ENCODE measurements at places on chromosomes 5 and 9.

DNA sequence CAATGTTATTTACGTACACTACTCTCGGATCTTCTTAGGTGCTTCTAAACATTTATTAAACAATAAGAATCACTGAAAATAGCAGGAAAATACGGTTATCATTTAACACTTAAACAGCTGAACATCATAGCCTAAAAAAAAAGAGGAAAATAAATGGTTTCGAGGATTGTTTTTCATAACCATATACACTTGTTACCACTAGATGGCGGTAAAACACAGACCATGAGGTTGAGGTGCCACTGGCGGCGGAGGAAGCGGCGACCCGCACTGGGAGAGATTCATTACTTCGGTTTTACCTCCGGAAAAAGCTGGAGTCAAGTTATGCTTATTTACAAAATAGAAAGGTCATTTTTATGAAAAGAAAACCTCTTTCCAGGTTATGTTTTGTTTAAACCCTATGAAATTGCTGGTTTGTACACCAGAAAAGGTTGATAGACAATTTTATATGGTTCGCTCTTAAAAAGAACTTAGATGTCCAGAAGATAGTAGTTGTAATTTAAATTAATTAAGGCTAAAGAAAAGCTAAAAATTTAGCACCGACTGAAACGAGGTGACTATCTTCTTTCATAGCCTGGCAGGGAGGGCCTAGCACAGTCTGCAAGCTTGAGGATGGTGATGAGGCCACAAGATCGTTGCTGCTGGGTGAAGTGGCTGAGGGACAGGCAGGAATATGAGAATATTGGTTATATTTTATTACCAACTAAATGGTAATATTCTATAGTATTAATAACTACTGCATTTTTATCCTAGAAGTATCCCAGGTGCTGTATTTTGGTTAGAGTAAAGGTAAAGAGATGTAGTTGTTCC is 605.7 kb downstream of the RAB3C start:
- DNase-seq: peak; percentile 72

DNA sequence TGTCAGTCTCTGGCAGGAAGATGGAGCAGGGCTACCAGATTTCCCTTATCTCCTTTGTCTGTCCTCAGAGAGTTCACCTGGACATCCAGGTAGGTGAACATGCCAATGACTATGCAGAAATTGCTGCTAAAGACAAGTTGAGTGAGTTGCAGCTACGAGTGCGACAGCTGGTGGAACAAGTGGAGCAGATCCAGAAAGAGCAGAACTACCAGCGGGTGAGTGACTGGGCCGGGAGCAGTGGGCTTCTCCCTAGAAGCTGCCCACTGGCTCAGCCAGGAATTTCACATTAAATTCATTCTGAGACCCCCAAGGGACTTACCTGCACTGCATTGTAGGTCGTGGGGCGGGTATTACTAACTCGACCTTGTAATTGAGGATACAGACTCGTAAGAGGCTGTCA is 2.1 kb downstream of the TMED9 start:
- no peak for DNase-seq

- no peak for DNase-seq
Observed at GRCh38 chr9:106883030-106883429, 20.1 kb downstream of the ZNF462 start.

DNA sequence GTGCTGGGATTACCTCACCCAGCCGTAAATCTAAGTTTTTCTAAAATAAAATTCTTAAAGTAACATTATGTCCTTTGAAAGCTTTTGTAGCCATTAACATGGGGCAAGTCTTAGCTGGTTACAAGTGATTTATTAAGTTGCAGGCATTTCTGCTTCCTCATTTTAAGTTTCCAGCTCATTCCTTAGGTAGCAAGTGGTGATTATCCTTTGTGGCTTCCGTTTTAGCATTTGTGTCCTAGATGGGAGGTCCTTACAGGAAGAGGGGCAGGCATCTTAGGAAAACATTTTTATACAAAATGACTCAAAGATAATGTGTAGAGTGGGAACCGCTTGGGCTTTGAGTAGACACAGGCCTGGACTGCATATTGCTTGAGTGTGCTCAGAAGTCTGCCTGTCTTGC is 35.0 kb upstream of the ROPN1L start:
- no peak for DNase-seq

DNA sequence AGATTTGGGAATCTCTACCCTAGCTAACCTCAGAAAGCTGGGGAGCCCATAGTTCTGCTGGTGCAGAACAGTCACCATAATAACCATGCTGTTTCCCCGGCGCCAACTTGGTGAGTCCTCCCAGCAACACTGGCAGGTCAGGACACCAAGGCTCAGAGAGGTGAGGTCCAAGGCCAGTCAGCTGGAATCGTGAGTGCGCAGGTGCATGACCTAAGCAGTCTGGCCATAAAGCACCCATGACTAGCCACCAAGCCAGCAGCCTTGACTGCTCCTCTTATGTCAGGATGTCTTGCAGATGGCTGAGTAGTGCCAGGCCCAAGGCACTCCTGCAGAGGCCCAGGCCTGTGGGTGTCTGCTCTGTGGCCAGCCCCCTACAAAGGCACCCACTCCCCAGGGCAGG is 2.6 kb downstream of the RNF44 start:
- no peak for DNase-seq

- DNase-seq: peak; percentile 69
Observed at GRCh38 chr5:93580063-93580926, 724 bp downstream of the NR2F1-AS1 start.

DNA sequence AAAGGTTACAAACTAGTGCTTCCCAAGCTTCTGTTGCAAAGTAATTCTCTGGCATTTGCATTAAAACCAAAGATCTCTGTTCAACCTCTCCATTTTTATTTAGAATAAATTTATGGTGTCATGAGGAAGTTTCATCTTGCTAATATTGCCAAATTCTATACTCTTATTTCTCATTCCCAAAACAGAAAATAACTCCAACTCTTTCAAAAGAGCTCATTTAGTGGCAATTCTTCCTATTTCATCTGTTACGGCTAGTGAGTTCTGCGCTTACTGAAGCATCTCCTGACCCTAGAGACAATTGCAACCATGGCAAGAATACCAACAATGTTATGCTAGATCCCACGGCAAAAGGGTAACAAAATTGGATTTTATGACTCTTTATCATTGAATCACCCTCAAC is 97.0 kb downstream of the HINT1 start:
- DNase-seq: no peak

DNA sequence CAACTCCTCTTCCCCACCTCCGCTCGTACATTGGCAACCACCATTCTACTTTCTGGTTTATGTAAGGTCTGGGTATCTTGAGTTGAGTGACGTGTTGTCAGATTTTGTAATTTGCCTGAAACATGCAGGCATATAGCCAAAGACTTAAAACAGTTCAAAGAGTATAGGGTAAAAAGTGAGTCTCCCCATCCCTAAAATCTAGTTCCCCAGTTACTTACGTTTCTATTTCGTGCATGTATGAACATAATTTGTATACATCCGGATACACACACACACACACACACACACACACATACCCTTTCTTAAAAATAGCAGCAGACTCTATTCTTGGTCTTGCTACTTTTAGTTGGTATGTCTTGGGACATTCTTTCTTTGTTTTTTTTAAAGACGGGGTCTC is 915 bp downstream of the HSDL2 start:
- peak; percentile 9 for DNase-seq

- no peak for DNase-seq
Observed at GRCh38 chr5:143605403-143606005, 202.0 kb upstream of the NR3C1 start.

DNA sequence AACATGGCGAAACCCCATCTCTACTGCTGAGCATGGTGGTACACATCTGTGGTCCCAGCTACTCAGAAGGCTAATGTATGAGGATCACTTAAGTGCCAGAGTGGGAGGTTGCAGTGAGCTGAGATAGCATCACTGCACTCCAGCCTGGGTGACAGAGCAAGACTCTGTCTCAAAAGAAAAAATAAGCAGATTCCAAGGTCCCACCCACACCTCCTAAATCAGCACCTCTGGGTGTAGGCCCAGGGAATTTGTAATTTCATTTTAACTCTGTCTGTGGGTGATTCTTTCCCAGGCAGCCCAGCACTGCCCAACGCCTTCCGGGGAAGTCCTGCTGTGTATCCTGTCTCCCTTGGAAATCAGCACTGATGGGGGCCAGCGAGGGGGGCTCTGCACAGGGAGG is 12.5 kb downstream of the CAMK2A start:
- no peak for DNase-seq

DNA sequence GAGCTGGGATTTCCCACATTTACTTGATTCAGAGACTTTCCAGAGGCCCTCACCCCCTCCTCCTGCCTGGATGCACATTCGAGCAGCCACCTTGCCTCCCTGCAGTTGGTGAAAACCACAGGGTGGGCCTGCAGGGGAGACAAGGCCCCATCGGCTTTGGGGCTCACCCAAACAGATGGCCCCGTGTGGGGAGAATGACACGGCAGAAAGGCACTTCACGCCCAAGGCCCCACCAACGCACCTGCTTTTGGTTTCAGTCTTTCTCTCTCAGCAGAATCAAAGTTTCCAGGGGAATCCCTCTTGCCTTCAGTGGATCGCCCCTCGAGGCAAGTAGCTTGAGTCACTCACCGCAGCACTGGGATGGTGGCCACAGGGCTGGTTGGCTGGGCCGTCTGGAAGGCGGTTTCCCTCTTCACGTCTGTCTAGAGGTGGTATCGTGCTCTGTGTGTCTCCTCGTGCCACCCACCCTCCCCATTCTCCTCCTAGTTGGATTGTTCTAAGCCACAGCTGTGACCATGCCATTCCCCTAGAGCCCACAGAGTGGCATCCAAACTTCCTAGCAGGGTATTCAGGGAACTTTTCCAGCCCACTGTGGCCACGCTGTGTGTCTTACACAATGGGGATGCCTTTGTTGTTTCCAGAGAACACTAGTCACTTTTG is 31.8 kb downstream of the SEC61B start:
- peak; percentile 17 for DNase-seq

GRCh38 chr9:10721301-10721700 is 108.5 kb upstream of the PTPRD start:
- DNase-seq: peak; percentile 27

GRCh38 chr9:127519301-127520166 is 68.2 kb downstream of the LRSAM1 start:
- peak; percentile 80 for DNase-seq

GRCh38 chr9:120236596-120236995 is 343.4 kb downstream of the CDK5RAP2 start:
- DNase-seq: peak; percentile 19

- DNase-seq: no peak
Observed at GRCh38 chr9:122846371-122846940, 18.1 kb upstream of the PDCL start.

DNA sequence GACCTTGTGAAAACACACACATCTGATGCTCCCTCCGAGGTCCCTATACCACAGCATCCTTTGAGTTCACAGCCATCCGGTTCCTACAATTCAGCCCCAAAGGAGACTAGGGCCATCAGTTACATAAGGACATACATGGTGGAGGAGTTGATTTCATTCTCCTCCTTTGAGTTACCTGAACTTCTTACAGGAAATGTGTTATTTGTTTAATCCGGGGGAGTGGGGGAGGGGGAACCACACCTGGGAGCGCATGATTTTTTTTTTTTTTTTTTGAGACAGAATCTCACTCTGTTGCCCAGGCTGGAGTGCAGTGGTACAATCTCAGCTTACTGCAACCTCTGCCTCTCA is 30.7 kb downstream of the SEMA4D start:
- no peak for DNase-seq

DNA sequence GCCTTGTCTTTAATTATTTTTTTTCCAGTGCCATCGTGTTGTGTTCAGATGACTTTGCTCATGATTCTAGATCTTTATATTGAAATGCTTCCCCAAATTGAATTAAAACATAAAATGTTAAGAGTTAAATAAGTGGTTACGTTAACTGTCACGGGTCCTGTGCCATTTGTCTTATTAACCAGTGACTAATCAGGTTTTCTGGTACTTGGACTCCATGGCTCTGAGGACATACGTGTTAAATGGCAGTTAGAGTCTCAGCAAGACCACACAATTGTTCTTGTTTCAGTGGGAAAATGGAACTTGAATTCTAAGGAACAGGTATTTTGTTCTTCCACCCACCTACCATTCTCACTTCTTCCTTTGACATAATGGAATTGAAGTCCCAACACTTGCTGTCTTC is 32.8 kb downstream of the ENTREP1 start:
- DNase-seq: no peak

DNA sequence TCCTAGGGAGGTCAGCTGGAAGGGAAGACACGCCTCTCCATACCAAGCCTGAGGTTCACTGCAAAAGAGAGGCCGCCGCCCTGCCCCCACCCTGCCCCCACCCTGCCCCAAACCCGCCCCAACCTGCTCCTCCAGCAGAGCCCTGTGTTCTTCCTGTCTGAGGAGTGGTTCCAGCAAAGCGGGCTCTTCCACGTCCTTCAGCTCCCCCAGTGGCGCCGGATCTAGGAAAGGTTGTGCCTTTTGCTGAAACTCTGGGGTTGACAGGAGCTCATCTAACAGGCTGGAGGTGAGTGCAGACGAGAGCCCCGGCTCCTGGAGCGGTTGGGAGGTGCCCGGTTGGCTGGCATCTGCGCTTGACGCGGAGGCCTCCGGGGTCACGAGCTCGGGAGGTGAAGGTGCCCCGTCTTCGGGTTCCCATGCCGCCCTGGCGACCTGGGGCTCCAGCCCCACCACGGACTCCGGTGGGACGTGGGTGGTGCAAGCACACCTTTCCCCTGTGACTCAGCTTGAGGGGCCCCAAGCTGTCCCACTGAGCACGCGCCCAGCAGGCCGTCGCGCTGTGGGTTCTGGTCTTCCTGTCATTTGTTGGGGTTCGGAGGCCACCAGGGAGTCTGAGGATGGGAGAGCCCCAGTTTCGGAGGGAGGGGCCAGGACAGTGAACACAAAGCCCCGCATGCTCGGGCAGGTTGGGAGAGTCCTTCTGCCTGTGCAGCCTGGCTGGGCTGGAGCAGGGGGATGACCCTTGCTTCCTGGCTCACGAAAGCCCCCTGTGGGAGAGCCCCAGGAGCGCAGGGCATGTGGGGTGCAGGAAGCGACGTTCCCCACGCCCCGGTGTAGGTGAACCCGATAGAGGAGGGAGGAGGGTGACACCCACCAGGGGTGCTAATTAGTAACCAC is 1467.1 kb downstream of the FOXD4L5 start:
- DNase-seq: peak; percentile 22

DNA sequence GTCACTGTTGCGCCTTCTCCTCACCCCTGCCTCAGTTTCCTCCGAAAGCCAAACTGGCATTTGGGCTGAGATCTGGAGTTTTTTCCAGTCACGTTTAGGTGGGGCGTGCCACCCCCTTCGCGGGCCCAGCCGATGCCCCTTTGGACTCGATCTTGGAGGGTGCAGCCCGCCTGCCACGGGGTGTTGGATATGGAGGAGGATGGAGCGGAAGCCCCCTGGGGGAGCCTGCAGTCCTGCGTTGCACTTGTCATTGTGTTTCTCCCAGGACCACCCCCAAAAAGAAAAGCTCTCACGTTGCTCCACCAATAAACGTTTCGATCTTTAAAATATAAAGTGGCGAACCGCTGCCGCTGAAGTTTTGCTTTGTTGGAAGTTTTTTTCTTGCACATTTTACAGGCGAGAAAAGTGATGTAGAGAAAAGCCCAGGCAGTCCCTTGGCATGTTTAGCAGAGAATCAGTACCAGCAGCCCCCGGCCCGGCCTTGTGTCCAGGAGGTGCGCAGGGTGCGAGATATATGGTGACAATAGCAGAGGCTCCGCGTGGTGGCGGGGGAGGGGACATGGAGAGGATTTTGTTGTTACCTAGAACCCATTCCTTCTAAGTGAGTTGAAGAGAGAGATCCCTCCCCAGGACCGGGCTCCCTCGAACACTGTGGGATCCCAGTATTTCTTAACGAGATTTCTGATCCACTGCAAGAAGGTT is 681 bp downstream of the F2R start:
- peak; percentile 56 for DNase-seq

GRCh38 chr5:151034422-151035379 is 14.3 kb downstream of the GPX3 start:
- no peak for DNase-seq

GRCh38 chr5:82521431-82522051 is 243.4 kb upstream of the RPS23 start:
- no peak for DNase-seq

All from mesendoderm (in vitro differentiated cells).